ENCODE measurements at places on chromosomes 7 and 10.

- DNase-seq: no peak
These were observed 25.9 kb downstream of the DGKI start for GRCh38 chr7:137820677-137821420.

- DNase-seq: no peak
These were observed 27.1 kb downstream of the LRRC20 start for GRCh38 chr10:70355051-70356021.

DNA sequence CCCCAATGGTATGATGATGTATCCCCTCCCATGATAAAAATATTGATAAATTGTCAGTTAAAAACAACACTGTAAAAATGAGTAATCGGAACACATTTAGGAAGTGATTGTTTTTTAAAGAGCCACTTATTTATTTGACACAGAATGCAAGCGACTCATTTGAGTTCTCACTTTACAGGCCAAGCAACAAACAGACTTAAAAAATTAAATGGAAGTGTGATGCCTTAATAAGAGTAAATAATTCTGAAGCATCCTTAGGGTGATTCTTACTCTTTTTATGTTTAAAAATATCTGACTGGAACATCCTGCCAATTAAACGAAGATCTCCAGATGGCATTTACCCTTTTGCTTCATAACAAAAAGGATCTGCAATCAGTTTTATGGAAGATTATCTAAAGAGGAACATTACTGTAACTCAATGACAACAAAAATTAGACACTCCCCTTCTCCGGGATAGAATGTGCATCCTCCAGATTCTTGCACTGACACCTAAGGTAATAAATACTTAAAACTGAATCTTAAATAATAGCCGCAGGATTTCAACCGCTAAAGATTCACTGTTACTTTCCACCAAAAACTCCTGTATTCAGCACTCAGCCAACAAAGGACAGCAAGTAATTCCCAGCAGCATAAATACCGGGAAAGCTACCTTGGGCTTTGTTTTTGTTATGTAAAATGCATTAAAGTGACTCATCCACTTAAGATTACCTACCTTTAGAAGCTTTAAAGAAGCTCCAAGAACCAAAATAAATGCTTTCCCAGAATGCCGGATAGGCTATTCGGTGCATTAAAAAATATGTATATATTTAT, 1.7 kb downstream of the CACNA2D1 start:
- no peak for DNase-seq

GRCh38 chr10:26509307-26509706, 71.2 kb downstream of the APBB1IP start:
- DNase-seq: no peak

GRCh38 chr7:12637819-12638592, 49.4 kb upstream of the ARL4A start:
- DNase-seq: peak; percentile 62

- DNase-seq: no peak
These were observed 254.7 kb upstream of the NFE2L3 start for GRCh38 chr7:25897261-25897782.

- DNase-seq: no peak
These were observed 30.8 kb upstream of the GPAM start for GRCh38 chr10:112214298-112214926.

- no peak for DNase-seq
These were observed 7.1 kb downstream of the MMRN2 start for GRCh38 chr10:86950349-86950748.

- no peak for DNase-seq
These were observed 35.3 kb upstream of the CDCA7L start for GRCh38 chr7:21980926-21981500.

DNA sequence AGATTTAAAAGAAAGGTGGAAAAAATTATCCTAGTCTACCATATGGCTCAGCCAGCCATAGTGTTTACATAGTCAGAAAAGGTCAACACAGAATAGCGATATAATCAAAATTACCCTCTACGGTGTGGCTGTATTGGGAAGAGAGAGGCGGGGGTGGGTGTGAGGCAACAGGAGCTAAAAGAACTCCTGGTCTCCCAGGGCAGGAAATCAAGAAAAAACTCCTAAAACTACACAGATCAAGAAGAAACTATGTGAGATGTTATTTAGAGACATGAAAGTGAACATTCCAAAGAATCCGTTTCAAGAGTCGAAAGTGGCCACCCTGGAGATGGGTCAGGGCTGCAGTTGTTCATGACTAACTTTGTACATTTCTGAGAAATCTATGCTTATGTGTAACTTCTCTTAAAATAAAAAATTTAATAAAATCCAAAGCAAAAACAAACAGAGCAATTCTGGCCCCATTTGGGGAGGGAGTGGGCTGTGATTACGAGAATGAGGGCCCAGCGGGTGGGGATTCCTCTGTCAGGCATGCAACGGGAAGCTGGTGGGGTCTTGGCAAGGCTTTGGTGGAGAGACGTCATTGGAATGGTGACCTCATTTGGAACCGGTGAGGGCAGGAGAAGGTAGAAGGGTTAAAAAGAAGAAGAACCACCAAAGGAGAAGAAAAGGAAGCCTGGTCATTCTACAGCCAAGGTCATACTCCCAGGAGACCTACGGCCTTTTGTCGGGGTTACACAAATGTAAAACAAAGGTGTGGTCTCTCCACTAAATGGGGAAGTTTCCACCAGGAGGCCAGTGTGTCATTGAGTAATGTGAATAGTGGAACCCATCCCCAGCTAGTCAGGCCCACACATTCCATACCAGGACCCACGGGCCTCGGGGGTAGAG, 71.2 kb upstream of the DUSP5 start:
- no peak for DNase-seq

DNA sequence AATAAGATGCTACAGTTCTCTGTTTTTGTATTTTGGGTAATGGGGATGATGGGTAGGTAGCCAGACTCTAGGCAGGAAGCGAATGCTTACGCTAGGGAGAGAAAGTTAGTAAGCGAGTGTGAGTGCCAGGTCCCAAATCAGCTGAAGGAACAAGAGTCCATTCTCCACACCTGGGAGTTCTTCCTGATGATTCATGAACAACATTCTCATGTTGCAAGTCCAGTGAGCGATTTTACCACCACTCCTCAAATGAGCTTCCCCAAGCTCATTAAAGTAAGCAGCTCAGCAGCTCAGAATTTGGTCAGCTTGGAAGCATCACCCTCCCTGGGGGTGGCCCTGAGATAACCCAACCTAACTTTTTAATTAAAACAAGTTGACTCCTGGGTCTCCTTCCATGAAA, 27.3 kb downstream of the SH3PXD2A start:
- no peak for DNase-seq

DNA sequence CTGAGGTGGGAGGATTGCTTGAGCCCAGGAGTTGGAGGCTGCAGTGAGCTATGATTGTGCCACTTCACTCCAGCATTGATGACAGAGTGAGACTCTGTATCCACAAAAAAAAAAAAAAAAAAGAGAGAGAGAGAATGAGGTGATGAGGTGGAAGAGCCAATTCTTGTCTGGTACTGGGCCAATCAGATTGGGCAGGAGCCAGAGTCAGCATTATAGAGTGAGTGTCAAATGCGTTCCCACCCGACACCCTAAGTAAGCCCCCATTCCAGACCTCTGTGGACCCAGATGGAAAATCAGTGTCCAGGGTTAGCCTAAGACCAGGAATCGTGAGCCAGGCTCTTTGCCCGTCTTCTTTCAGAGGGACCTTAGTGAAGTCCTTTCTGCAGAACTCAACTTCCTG, 83.9 kb downstream of the WIPF3 start:
- DNase-seq: no peak

DNA sequence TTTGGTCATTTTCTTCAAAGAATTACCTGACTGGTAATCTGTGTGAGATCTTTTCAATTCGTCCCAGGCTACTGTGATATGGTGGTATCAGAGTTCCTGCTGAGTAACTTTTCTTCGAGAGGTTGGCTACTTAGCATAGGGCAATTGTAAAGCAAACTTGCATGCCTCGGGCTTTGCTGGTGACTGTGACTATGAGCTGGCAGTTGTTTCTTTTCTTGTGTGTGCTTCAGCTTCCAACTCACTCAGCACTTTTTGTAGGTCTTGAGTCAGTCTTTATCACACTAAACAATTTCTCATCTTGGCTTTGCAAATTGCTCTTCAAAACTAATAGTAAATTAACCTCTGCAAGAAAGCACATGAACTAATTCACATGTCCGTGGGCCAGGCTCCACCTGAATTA, 44.3 kb downstream of the PRR15 start:
- DNase-seq: no peak

DNA sequence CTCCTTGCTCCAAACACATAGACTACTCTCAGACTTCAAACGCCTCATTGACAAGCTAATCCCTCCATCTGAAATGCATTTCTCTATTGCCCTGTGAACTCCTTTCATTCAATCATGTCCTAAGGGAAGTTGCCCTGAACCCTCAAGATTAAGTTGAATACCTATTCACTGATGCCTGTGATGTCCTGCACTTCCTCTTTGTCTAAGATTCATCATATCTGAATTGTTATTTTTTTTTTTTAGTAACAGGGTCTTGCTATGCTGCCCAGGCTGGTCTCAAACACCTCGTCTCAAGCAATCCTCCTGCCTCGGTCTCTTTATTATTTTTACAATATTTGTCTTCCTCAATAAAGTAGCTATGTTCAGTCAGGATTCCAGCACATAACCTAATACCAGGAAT, 3.2 kb downstream of the PSMA2 start:
- DNase-seq: no peak

- no peak for DNase-seq
These were observed 60.6 kb upstream of the LAMB1 start for GRCh38 chr7:108063520-108063933.

- DNase-seq: no peak
These were observed 62.8 kb downstream of the PKD1L1 start for GRCh38 chr7:47885309-47885986.

- peak; percentile 12 for DNase-seq
These were observed 736 bp downstream of the MINDY4 start for GRCh38 chr7:30771880-30772425.

- no peak for DNase-seq
These were observed 18.0 kb downstream of the PURB start for GRCh38 chr7:44867073-44867995.

GRCh38 chr10:100009283-100009792, 409 bp downstream of the DNMBP start:
- peak; percentile 63 for DNase-seq

DNA sequence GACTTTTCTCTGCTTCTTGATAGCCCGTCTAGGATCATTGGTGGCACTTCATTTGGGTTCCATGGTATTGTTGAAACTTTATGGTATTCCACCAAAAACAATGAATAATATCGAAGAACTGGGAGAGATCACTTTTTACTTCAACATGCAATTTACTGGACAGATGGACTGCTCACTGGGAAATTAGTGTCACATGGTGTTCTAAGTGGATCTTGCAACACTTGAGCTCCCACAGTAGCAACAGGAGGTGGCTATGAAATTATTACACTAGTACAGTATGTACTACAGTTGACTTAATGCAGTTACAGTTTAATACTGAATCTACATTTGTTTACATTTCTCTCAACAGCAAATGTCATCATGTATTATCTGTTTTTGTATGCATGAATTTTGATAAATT, 997.3 kb downstream of the REEP3 start:
- DNase-seq: no peak

DNA sequence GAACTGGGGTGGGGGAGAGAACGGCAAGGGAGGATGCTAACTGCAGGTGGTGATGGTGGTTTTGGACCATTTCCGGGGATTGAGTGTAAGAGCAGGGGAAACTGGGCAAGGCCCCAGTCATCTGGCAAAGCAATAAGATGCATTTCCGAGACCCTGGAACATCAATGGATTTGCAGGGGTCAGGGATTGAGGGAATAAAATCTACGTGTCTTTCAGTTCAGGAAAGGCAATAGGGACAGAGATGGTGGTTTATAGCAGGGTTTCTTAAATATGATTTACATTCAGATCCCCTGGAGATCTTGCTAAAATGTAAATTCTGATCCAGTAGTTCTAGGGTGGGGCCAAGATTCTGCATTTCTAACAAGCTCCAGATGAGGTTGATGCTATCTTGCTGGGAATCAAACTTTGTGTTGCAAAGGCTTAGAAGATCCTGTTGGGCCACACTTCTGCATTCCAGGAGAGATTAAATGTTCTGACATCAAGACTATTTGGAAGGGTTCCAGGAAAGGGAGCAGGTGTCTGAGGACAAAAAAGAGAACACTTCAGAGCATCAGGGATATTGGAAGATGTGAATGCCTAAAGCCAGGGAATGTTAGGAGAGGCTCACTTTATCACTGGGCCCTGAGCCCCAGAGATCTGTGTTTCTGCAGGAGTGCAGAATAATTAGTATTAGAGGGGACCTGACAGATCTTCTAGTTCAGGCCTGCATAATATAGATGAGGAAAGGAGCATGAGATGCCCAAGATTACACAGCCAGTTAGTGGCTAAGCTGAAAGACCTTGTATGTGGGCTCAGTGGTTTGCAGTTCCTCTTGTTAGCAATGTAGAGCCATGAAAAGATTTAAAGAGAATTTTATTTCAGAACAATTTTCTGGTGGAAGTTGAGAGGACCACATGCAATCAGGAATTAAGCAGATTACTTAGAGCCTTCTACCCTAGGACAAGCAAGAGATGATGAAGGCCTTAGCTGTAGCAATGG, 32.4 kb downstream of the BLNK start:
- DNase-seq: no peak

- DNase-seq: peak; percentile 94
These were observed 24.9 kb upstream of the ADO start for GRCh38 chr10:62779487-62780248.

DNA sequence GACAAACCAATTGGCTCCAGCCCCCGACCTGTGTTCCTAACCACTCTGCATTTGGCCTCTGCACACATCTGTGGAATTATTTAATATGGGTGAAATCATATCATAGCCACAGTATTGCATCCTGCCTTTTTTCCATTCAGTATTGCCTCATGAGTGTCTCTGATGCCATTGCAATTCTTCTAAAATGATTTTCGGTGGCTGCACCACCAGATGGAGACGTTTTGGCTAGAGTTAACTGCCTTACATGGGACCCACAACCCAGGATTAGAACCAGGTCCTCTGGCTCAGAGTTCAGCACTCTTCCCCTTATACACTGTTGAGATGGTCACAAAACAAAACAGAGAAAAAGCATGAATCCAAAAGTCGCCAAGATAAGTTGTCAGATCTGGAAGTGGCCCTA, 180.8 kb downstream of the EMX2 start:
- no peak for DNase-seq

- DNase-seq: no peak
These were observed 95.7 kb downstream of the BUB3 start for GRCh38 chr10:123249894-123250293.

GRCh38 chr10:98172073-98172472, 37.6 kb downstream of the R3HCC1L start:
- DNase-seq: no peak

GRCh38 chr10:31242902-31243301, 76.1 kb upstream of the ZEB1 start:
- no peak for DNase-seq

Measured in MM.1S (cell line).